NCI-H2029 (cell line): ENCODE measurements at places on chromosomes 12 and 14.

GRCh38 chr14:72945356-72946027 is 19.2 kb downstream of the DCAF4 start:
- no peak for DNase-seq

- DNase-seq = no peak
These were observed at the start of gene TMEM179 for GRCh38 chr14:104604458-104605449. TSS of gene TMEM179 (minus strand) at chr14:104604772. CDS start at chr14:104604741, 31 bp downstream.

GRCh38 chr12:4562034-4562657 is at the start of gene DYRK4:
TSS of gene DYRK4 (plus strand) at chr12:4562208. CDS start at chr12:4562246, 38 bp downstream.
- DNase-seq = peak; percentile 79

GRCh38 chr14:55038708-55039107 is 11.7 kb downstream of the SOCS4 start:
- DNase-seq = no peak

- no peak for DNase-seq
These were observed 169.2 kb downstream of the TMTC2 start for GRCh38 chr12:82855872-82856271.

GRCh38 chr12:124653169-124653931 is 85.9 kb upstream of the NCOR2 start:
- no peak for DNase-seq

DNA sequence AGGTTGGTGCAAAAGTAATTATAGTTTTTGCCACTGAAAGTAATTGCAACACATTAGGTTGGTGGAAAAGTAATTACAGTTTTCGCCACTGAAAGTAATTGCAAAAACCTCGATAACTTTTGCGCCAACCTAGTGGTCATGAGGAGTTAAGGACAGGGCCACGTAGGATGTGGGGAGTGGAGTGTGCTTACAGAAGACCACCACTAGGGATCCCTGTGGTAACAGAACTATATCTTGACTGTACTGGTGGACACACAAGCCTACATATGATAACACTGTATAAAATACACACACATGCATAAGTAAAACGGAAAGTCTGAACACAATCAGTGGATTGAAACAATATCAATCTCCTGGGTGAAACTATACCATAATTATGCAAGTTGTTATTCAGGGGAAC is 187.4 kb upstream of the ABCD2 start:
- no peak for DNase-seq

DNA sequence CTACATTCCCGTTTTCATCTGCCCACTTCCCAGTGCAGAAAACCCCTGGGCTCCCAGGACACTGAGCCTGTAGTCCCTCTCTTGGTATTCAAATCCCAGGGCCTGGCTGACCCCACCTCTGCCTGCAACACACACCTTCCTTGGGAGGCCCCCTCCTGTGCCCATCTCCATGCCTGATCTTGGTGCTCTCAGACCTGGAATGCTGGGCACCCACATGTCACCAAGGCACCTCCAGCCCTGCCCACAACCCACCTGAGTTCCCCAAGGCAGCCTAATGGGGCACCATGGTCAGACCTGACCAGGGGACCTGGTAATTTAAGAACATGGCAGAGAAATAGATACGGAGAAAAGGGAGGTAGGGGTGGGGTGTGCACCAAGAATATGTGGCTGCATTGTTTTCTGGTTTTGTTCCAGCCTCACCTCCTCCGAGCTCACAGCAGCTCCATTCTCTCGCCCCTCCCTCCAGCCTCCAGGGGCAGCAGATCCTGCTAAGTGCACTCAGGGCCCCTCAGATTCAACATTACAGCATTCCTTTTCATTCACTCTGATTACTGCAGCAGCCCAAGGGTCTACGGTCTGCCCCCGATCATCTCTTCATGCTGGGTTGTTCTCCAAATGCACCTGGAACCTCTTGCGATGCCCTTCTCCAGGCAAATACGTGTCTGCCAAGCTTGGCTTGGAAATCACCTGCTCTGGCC is 9.2 kb upstream of the HSP90AA1 start:
- no peak for DNase-seq

DNA sequence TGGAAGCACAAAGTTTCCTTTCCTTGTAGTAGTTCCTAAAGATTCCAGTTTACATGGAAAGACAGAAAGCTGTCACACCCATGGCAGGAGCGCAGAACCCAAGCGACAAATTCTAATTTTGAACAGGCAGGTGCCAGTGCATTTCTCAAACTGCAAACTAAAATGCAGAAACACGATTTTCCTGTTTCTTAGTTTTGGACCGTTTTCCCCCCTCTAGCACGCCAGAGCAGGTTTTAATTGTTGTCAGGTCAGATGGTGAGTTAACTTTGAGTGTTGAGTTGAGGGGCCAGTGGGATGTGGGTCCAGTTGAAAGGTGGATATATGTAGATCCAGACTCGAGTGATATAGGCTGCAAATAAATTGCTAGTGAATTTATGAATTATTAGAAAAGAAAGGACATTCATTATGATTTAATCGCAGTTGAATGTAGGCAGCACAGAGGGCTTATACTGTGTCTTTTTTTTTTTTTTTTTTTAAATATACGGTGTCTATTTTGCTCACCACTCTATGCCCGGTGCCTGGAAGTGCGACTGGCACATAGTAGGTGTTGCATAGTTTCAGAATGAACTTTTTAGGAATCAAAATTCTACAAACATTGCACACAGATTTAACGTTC is 909 bp upstream of the ETFBKMT start:
- no peak for DNase-seq

GRCh38 chr12:33589576-33590114 is 150.0 kb upstream of the SYT10 start:
- DNase-seq = no peak

- DNase-seq = no peak
These were observed 1482.7 kb downstream of the AACS start for GRCh38 chr12:126547905-126548304.

DNA sequence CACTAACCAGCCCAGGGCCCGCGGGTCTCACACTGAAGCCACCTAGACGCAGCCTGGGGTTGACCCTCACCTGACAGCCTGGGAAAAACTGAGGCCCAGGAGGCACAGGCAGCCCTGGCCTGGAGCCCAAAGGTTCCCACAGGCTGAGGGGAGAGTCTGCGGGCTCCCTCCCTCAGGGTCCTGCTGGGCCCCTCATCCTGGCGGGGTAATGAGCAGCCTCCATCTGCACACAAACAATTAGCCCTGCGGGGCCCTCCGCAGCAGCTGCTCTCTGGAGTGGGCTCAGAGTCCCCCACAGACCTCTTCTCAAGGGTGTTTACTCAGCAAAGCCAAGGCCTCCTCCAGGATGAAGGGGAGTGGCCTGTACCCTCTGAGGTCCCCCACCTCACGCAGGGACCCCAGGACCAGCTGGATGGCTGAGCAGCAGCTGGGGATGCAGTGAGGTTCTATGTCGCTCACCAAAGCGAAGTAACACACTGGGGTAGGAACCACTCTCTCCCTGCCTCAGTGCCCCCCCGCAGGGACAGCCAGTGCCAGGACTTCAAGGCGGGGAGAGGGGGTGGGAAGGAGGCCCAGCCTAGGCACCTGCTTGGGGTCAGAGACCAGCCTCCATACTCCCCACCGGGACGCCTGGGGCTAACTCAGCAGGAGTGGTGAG is 7.3 kb downstream of the AKT1 start:
- no peak for DNase-seq

- no peak for DNase-seq
These were observed 48.3 kb upstream of the CCDC63 start for GRCh38 chr12:110798461-110798860.

GRCh38 chr12:14199455-14200198 is 165.9 kb upstream of the ATF7IP start:
- no peak for DNase-seq

DNA sequence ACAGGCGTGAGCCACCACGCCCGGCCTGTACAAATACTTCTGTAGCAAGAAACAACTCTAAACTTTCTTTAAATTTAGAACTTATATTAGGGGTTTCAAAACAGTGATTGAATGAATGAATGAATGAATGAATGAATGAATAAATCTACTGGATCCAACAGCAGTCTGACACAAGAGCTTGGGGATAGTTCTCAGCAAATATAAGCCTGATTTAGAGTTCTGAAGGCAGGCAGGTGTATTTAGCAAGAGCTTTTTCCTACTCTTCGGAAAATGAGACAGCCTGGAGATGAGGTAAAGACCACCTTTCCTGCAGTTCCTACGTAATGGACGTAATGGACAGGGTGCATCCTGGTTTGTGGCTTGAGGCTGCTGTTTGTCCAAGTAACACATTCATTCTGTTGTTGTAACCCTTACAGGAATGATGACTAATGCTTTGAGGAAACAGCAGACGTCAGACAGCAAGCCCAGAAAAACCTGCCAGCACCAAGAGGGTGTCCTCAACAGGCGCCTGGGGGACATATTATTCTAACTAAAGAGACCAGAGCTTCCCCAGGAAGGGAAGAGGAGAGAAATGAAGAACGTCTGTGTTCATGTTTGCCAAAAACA is 277.4 kb upstream of the SOX5 start:
- no peak for DNase-seq

GRCh38 chr14:83863042-83863774 is 1666.7 kb upstream of the FLRT2 start:
- no peak for DNase-seq

GRCh38 chr14:102491786-102492530 is 17.6 kb downstream of the ANKRD9 start:
- no peak for DNase-seq

DNA sequence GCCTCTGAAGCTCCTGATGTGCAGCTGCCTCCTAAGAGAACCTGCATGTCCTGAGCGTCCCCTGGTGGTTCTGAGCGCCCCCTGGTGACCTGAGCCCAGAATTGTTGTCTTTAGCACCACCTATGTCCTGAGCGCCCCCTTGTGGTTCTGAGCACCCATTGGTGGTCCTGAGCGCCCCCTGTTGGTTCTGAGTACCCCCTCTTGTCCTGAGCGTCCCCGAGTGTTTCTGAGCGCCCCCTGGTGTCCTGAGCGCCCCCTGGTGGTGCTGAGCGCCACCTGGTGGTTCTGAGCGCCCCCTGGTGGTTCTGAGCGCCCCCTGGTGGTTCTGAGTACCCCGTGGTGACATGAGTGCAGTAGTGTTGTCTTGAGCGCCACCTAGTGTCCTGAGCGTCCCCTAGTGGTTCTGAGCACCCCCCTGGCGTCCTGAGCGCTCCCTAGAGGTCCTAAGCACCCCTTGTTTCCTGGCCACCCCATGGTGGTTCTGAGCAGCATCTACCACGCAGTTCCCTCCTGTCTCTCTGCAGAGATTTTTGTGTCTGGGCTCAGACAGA is 782.5 kb downstream of the TMEM121 start:
- DNase-seq = peak; percentile 26

DNA sequence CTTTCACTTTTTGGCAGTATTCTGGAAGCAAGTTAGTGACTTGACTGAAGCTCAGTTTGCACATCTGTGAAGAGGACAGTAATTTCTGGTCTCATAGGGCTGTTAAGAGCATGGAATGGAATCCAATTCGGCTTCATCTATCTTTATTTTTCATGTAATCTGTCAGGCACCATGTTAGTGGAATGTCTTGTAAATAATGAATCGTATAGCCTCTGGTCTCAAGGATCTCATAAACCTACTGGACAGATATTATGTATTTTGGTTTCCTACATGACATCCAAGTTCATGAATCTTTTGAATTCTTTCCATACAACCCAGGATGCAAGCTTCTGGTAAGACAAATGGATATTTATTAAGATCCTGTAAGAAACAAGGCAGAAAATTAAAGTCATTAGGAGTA is 24.0 kb downstream of the TMTC2 start:
- DNase-seq = no peak

DNA sequence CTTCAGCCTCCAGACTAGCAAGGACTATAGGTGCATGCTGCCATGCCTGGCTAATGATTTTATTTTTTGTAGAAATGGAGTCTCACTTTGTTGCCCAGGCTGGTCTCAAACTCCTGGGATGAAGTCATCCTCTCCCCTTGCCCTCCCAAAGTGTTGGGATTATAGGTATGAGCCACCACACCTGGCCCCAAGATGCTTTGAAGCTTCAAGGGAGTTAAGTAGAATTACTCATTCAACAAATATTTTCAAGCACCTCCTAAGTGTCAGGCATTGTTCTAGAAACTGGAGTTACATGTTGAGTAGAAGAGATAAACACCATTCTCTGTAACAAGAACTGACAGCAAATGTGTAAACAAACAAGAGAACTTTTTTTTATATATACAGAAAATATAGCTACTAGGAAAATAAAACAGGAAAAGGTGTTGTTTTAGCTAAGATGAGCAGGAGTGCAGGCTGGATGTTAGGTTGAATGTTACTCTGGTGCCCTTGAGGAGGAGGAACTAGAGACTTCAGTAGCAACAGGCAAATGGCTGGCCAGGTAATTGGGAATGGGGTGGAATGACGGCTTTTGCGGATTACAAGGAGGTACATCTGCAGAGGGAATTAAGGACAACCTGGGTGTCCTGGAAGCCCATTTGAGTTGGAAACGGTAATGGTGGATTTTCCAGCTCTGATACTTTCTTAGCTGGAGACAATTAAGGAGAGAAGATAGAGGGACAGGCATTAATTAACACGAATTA is 32.0 kb upstream of the CFAP54 start:
- DNase-seq = peak; percentile 73

DNA sequence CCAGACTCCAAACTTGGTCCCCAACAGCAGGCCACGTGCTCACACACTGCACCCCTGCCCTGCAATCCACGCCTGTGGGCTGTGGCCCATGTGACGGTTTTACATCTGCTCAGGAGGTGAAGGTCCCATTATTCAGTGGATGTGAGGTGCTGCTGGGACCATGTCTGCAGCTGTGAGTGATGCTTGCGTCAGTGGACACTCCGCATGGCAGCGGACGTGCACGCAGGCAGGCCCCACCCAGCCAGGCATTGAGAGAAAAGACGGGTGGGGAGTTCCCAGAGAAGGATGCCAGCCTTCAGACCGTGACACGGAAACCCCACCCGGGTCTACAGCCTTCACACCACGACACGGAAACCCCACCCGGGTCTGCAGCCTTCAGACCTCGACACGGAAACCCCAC is 67.6 kb downstream of the NOC4L start:
- DNase-seq = no peak

DNA sequence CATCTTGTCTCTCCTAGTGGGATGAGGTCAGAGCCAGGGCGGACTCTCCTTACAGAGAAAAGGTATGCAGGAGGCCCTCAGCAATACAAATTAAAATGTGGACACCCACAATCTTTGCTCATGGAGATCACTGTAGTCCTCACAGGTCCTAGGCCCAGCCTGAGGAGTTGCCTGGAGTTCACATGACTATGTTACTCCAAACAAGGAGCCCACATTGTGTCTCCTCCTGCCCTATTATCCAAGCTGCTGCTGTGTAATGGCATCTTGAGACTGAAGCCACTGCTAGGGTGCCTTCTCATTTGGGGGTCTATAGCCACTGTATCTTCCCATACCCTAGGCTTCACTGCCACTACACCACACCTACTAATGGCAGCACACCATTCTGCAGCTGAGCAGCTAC is 11.0 kb downstream of the OR4K1 start:
- no peak for DNase-seq

GRCh38 chr14:101284711-101285110 is 276.6 kb upstream of the DIO3 start:
- no peak for DNase-seq

DNA sequence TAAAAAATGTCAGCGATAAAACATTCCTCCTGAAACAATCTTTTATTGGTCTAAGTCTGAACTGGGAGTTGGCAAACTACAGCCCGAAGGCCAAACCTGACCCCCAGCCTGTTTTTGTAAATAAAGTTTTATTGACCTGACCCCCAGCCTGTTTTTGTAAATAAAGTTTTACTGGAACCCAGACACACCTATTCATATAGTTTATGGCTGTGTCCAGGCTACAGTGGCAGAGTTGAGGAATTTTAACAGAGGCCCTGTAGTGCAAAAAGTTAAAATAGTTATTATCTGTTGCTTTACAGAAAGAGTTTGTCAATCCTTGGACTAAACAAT is 12.1 kb upstream of the SCARB1 start:
- DNase-seq = no peak
